ENCODE measurements at places on chromosomes 1 and 21. TPM values are rescaled to one million over a fixed set of nuclear protein-coding genes. Genes with fewer than 3 reads are reported as not detected.

DNA sequence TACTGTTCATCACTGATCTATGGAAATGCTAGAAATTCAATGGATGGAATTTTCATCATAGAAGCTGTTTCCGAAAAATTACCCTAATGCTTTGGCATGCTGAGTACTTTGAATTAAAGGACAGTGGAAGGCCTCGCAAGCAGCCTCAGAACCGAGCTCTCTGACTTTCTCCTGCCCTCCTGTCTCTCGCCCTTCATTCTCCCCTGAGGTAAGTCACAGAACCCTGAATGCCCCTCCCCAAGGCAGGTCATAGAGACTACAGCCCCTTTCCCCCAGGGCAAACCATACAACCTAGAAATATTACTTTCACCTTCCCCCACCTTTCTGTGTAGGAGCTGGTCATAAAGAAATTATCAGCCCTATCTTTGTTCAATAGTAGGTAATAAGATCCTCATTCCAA is 74.8 kb downstream of the LRIG2 start:
- no peak for DNase-seq

DNA sequence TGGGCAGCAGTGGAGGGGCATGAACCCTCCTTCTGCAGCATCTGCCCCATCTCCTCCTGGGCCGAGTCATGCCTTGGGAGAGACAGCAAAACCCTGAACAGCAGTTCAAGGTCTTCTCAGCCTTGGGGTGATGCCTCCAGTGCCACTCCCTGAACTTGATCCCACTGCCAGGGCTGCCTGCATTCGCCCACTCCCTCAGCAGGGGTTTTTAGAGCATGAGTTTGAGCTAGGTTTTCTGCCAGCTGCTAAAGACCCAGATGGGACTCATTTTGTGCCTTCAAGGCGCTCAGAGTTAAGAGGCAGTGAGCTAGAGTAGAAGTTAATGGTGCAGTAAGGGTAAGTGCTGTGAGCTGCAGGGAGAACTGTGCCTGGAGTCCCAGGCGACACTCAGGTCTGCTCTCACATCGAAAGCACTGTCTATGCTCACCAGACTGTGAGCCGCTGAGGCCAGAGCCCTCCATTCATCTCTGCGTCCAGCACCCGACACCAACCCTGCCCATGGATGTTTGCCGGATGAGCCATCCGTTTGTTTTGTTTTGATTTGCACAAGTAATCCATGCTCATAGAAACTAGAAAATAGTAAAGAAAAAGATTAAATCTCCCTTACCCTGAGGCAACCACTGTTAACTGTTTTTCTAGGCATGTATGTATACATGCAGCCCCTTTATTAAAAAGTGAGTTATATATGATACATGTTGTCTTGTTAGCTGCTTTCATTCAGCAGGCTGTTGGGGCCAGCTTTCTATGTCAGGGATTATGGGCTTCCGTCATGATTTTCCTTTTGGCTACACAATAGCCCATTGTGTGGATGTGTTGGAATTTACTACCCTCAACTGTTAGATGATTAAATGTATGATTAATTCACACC is 67.8 kb downstream of the VPS26C start:
- peak; percentile 11 for DNase-seq

- no peak for DNase-seq
These were observed 32.5 kb downstream of the UBE2U start for GRCh38 chr1:64235910-64236309.

Gene TNFRSF1B
- 9.7 TPM for polyA plus RNA-seq

Gene LIX1L
- polyA plus RNA-seq, result 42.4 TPM

GRCh38 chr1:204264805-204265204 is 51.0 kb upstream of the GOLT1A start:
- no peak for DNase-seq

DNA sequence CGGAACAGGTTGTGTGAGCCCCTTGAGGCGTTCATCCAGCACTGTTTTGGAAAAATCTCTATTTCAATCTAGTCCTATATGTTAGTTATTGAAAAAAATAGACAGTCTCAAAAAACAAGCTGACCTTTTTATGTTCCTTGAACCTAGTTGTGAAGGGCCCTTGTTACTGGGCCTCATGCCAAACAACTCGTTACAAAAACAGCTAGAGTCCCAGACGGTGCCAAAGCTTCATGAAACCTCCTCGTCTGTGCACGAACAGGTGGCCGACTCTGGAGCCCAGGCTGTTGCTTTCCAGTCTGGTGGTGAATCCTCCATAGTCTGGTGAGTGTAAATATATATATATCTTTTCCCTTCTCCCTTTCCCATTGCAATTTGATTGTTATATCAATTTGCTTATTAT is at the start of gene CHIA:
TSS of gene CHIA (plus strand) at position 222 of the 400 bp plus-strand sequence. CDS start 19,617 bp downstream, outside the sequence.
- no peak for DNase-seq

DNA sequence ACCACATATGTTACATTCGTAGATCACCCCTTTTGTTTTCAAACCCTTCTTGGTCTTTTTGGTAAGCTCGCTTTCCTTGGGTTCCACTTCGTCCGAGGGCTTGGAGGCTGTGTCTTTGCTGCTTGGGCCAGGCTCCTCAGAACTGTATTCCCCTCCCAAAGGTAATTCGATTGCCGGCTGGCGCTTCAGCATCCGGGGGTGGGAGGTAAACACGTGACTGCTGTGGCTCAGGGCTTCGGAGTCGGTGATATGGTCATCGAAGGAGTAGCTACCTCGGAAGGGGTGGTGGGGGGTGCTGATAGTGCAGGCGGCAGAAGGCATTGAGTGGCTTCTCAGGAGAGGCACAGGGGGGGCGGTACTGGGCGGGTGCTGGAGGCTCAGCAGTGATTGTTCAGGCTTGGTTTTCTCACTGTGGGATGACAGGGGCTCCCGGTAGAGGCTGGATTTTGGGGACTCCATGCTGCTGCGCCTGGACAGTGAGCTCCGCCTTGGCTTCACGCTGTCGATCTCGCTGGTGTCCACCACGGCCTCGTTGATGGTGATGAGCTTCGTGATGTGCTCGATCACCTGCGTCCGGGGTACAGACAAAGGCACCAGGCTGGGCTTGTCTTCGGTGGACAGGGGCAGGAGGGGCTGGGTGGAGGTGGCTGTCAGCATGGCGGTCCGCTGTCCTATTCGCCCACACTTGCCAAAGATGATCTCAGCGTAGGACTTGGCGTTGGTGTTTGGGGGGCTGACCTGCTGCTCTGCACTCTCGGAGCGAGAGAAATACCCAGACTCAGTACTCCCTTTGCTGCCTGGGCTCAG is 98.6 kb upstream of the EDN2 start:
- no peak for DNase-seq

GRCh38 chr21:41289431-41289830 is 27.2 kb upstream of the FAM3B start:
- no peak for DNase-seq

Gene CD46
- 96.7 TPM for polyA plus RNA-seq

- DNase-seq, result peak; percentile 72
These were observed 243.4 kb downstream of the RHOU start for GRCh38 chr1:228978484-228979324.

Gene OR2M3
- polyA plus RNA-seq, result 0.08 TPM

DNA sequence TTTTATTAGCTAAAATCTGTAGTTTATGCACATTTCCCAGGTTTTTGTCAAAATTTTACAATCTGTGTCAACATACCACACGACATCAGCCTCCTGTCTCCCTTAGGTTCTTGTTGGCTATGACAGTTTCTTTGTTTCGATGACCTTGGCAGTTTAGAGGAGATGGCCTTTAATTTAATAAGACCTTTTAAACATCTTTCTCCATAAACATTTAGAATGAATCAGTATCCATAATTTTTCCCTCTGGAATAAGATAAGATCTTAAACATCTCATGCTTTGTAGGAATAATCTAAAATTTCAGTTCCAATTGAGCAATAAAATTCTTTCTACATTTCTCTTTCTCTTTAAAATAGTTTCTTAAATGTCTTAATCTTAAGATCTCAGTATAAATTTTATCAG is 28.7 kb upstream of the DYRK1A start:
- DNase-seq, result no peak

Data from spinal cord (tissue), 10 donors.